ENCODE measurements at places on chromosomes 11 and 22. TPM values are rescaled to one million over a fixed set of nuclear protein-coding genes. Genes with fewer than 3 reads are reported as not detected.

DENND6B gene
- 22.0 TPM for total RNA-seq

DNA sequence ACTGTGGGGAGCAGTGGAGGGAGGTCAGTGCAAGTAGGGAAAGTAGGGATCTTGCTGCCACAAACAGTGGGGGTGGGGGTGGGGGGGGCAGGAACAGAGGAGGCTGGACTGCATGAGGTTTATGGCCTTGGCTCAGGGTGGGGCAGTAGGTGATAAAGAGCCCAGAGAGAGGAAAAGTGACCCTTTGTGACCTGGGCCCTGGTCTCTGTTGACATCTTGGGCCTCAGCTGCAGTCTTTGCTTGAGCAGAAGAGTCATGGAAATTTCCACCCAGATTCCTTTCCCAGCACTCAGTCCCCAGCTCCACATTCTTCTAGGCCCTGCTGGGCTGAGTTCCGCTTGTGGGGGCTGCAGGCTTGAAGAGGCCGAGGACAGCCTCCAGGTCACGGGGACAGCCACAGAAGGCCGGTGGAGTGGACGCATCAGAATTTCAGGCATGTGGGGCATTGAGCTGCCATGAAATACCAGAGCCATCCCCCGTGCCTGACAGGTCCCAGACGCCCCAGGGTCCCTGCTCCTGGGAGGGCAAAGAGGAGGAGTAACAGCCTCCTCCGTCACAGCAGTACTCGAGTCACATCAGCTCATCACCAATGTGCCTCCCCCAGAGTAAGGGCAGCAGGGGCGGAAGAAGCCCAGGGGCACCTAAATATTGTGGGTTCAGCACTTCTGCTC lies 9.7 kb upstream of the MALAT1 start:
- H3K36me3 ChIP-seq, result no peaks in the 10 kb centered on the region
- peaks cover 93% of the 10 kb centered on the region for H3K4me1 ChIP-seq
- peaks cover 2% of the 10 kb centered on the region for H3K27me3 ChIP-seq
- peak overlapping the region; percentile 80 for H3K4me3 ChIP-seq

GRCh38 chr22:23106906-23107367 lies 34.9 kb downstream of the RSPH14 start:
- H3K27ac ChIP-seq, result no peak overlapping the region
- no peak for DNase-seq
- no peaks in the 10 kb centered on the region for H3K27me3 ChIP-seq
- H3K36me3 ChIP-seq, result no peaks in the 10 kb centered on the region

DNA sequence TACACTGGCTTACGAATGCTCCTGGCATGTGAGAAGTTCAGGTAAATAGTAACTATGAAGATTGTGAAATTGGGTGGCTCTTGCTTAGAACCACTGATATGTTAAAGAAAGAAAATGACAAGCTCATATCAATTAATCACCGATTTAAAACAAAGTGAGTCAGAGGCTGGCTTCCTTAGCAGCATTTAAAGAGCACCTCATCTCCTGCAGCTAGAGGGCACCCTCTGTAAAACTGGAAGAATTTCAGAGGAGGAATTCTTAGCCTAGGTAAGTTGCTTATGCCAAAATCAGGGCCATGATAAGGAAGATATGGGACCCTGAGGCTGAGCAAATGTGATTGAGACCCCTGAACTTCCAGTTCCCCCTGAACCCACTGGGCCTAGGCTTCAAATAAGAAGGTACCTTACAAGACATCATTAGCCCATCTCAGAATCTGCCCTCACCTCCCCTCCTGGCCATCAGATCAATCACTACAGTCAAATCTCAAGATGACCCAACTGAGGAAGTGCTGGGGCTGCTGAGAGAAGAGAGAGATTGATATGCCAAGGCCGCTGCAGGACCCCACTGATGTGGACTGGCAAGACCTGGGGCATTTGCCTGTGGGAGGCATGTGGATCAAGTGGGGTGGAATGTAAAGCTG lies 8.6 kb upstream of the CD3E start:
- no peaks in the 10 kb centered on the region for H3K4me1 ChIP-seq
- no peak for DNase-seq
- H3K4me3 ChIP-seq, result no peak overlapping the region
- no peaks in the 10 kb centered on the region for H3K36me3 ChIP-seq
- no peak overlapping the region for H3K27ac ChIP-seq

DNA sequence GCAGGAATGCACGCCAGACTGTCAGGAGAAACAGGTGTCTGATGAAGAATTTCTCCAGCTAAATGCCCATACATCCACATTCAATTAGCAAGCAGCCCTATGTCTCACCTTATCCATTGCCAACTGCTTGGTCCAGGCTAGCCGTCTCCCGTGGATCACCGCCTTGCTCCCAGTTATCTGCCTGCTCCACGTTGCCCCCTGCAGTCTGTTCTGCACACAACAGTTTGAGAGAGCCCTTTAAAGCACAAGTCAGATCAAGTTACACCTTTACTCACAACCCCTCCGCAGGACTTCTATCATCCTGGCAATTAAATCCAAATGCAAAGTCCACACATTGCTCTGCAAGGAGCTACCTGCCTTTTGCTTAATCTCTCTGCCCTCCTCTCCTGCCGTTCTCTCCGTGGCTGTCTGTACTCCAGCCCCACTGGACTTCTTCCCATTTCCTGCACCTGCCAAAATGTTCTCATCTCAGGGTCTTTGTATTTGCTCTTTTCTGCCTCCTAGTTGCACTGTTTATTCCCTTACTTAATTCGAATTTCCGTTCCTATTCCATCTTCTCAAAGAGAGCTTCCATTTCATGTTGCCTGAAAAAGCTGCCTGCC lies 185.3 kb upstream of the LARGE1 start:
- H3K27ac ChIP-seq, result no peak overlapping the region
- DNase-seq, result peak; percentile 67
- peaks cover 6% of the 10 kb centered on the region for H3K4me1 ChIP-seq
- H3K4me3 ChIP-seq, result no peak overlapping the region

- H3K36me3 ChIP-seq, result no peaks in the 10 kb centered on the region
- H3K4me1 ChIP-seq, result peaks cover 20% of the 10 kb centered on the region
- DNase-seq, result peak; percentile 37
- peaks cover 66% of the 10 kb centered on the region for H3K27me3 ChIP-seq
- H3K4me3 ChIP-seq, result peak overlapping the region; percentile 77
- no peak overlapping the region for H3K27ac ChIP-seq
Observed at GRCh38 chr22:29073618-29074275, 912 bp downstream of the KREMEN1 start.
